ENCODE measurements at places on chromosomes 16 and 17.

DNA sequence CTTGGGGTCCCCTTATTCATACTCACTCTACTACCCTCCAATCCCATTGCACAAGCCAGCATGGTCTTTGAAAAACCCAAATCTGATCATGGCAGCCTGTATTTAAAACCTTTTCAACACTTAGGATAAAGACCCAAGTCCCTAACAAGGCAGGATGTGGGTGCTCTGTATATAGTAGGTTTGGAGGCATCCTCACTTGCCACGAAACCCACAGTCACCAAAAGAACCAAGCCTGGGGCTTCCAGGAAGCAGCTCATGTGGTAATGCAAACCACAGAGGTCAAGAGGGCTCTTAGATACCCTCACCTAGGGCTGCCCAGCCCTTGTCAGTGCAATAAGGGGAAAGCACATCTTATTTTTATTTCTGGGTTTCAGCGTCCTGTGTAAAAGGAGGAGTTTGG, 218.6 kb upstream of the ASIC2 start:
- DNase-seq, result no peak

- no peak for DNase-seq
Measured at GRCh38 chr16:55832773-55833691, at the start of gene CES1. TSS of gene CES1 (minus strand) at chr16:55833096. CDS start at chr16:55833055, 41 bp downstream.

DNA sequence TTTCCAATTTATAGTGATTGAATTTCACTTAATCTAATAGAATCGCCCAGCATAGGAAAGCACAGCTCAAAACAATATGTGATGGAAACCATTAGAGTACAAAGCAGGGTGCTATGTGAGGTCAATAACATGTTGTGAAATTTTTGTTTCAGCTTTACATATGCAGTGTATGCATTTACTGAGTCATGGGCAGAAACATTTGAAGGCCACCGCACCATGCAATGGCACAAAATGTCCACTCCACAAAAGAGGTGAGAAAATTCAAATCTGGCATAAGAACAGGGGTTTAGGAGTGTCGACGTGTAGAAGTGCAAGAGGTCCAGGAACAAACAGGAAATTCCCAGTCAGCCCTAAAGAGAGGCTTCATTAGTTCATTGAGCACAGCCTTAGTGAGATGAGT, 131.2 kb downstream of the ANKFN1 start:
- no peak for DNase-seq

DNA sequence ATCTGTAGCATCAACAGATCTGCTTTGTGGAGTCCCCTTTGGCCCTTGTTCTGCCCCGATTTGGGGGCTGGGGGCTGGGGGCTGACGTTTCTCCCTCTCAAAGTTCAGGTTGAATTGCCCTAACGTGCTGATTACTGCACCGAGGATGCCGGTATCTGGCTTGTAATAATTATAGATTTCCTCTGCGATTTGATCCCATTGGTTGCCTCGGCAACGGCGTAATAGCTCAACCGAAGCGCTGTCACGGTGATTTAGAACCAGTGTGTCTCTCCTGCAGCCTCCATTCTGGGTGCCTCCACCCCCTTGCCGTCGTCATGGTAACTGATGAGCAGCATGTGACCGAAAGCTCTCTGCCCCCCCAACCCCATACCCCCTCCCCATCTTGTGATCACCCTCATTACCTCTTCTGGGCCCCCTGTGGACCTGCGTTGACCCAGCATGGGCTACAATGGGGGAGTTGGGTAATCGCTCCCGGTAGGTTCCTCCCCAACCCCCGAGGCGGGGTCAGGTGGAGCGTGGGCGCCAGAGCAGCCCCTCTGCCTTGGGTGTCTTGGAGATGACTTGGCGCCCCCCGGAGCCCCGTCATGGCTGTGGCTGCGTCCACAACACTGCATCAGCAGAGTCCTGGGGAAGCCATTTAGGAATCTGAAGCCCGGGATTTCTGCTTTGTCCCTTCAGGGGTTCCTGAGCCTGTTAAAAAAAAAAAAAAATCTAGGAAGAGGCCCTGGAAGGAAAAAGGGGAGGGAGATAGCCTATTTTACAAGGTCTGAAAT, 38.4 kb downstream of the ABAT start:
- peak; percentile 72 for DNase-seq
